HFF-Myc (cell line): ENCODE measurements at places on chromosomes 16 and 17.

DNA sequence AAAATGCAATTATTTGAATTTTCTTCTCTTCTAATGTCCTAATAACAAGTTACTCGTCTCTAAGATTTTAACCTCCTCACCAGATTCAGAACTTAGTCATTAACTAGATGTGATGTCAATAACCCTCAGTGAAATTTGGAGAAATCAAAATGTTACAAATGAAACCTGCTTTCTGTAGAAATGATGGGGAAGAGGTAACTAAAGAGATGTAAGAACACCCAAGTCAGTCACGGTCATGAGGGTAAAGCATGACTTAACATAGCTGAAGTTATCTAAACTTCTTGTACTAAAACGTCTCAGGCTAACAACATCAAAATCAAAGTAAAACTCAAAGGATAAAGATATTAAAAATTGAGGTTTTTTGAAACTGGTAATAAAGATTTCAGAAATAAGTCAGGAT lies 9.7 kb downstream of the RNFT1 start:
- no peak for DNase-seq

DNA sequence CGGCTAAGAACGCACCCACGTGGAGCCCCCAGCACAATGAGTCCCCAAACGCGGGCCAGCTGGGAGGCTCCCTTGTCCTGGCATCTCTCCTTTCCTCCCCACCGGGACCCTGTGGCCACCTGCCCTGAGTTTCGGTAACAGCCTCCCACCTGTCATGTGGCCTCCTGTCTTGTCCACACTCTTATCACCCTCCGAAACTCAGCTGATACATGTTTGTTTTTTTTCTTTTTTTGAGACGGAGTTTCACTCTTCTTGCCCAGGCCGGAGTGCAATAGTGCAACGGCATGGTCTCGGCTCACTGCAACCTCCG lies 105.7 kb upstream of the CREBBP start:
- no peak for DNase-seq

DNA sequence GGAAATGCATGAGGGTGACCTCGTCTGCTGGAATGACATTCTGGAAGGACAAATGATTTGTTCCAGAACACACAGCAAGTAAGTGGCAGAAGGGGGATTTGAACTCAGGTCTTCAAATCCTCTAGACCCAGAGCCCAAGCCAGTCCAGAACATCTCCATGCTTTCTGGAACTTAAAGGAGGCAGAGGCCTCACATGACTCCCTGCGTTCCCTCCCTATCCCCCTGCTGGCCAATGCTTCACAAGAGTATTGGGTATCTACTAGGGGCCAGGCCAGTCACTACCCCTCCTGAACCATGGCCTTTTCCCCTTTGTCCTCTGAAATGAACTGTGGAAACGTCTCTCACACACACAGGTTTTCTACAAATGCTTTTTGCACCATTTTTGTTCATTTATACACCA lies 7.6 kb upstream of the BEAN1 start:
- no peak for DNase-seq

DNA sequence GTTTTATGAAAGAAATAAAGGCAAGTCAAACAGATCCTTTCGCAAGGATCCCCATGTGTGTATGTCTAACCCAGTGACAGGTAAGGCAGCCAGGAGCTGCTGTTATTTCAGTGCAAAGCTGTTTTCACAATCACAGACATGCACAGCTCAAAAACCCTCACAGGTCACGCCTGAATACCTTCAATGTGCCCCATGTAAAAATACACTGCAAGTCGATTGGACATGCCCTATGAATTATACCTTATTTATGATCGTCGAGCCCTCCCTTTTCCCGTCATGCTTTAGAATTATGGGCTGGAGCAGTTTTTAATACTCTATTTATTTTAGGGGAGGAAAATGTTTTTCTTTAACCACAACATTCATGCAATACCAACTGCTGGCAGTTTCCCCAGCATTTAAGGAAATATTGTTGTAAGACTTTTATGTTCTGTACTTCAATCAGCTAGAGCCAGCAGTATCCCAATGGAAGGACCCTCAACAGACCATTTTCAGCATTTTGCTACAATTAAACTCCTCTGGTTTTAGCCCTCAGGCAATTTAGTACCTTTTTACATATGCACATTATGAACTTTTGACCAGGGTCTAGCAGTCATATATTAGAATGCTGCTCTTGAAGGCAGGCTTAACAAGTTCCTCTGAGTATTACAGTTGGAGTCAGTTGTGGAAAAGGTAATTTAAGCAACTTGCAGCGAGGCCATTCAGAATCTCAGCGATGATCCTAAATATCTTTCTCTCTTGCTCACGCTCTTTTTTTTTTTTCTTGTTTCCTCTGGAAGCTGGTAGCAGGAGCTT lies 362.2 kb downstream of the WWOX start:
- no peak for DNase-seq

DNA sequence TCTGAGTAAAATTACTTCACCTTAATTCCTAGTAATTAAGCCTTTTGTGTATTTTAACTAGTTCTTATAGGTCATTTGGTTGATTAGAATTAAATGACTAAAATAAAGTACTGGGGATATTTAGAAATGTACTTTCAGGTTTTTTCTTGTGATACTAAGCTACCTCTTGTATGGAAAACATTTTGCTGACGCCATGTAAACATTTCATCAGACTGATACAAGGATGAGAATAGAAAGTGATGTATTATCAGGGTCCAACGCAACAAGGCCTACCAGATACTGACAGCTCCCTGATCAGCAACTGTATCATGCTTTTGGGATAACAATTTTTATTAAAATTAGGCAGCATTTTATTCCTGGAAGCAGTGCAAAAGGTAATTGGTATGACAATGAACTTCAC lies 1.7 kb downstream of the SMARCE1 start:
- DNase-seq, result no peak

DNA sequence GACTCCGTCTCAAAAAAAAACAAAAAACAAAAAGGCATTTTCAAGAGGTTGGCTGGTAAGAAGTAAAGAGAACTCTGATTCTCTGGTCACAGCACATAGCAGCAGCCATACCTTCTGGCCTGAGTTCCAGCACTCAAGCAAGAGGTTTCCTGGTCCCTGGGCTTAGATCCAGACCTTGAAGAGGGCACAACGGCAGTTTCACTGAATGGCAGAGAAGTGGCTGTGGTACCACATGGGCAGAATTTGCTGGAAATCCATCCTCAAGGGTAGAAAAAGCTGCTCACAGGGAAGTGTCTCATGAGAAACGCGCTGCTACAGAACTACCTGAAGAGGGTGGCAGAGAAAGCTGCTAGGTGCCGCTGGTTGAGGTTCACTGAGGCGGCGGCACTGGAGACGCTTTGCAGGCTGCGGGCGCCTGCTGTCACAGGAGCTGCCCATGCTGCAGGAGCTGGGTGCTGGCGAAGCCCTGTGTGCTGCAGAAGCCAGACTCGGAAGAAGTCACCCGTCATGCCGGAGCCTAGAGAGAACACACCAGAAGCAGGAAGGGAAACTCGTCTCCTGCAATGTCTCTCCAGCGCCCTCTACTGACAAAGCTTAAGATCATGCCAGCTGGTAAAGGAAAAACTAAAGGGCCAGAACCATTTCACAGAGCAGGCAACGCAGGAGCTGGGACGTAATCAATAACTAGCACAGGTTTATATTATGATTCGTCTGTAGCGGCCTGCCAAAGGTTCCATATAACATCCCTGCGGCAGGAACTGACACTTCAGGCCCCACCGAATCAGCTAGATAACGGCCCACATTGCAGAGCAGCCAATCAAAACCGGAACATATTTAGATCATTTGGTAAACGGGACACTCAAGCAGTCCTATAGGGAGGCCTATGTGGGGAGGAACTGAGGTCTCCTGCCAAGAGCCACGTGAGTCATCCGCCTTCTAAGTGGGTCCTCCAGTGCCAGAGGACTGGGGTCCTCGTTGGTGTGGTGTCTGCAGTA lies 5.4 kb upstream of the ZNF213 start:
- DNase-seq, result no peak

- DNase-seq, result no peak
Observed at GRCh38 chr17:12928736-12929135, 89.1 kb downstream of the ELAC2 start.

DNA sequence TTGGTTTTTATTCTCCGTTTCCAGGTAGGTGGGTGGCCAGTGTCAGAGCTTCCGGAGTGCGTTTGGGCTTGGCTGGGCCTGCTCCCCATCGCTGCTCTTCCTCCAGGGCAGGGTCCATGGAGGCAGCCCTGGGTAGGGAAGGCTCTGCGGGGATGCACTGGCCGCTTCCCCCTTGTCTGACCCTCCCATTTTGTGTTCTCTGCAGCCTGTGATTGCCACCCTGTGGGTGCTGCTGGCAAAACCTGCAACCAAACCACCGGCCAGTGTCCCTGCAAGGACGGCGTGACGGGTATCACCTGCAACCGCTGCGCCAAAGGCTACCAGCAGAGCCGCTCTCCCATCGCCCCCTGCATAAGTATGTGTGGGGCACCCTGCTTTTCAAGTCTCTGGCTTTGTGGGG lies 158.3 kb downstream of the NTN1 start:
- no peak for DNase-seq

DNA sequence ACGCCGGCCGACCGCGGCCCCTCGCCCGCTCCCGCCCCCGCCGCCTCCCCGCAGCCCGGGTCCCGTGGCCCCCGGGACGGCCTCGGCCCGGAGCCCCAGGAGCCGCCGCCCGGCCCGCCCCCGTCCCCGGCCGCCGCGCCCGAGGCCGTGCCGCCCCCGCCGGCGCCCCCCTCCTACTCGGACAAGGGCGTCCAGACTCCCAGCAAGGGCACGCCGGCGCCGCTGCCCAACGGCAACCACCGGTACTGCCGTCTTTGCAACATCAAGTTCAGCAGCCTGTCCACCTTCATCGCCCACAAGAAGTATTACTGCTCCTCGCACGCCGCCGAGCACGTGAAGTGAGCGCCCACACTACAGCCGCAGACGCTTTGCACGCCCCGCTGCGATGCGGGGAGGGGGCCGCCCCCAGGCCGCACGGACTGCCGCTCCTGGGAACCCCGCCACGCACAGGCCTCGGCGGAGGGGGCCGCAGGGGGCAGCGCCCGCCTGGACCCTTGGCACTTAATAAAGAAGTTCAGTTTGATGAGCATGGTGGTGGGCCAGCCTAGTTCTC lies 35.5 kb upstream of the ZC3H18 start:
- DNase-seq, result no peak

GRCh38 chr16:2838928-2839327 lies 8.8 kb downstream of the ZG16B start:
- DNase-seq, result peak; percentile 49

GRCh38 chr16:30482366-30482765 lies 9.8 kb downstream of the ITGAL start:
- DNase-seq, result no peak

- no peak for DNase-seq
Observed at GRCh38 chr17:77420804-77421629, 280.2 kb downstream of the SEC14L1 start.

GRCh38 chr17:37779554-37779953 lies 34.7 kb upstream of the HNF1B start:
- no peak for DNase-seq

DNA sequence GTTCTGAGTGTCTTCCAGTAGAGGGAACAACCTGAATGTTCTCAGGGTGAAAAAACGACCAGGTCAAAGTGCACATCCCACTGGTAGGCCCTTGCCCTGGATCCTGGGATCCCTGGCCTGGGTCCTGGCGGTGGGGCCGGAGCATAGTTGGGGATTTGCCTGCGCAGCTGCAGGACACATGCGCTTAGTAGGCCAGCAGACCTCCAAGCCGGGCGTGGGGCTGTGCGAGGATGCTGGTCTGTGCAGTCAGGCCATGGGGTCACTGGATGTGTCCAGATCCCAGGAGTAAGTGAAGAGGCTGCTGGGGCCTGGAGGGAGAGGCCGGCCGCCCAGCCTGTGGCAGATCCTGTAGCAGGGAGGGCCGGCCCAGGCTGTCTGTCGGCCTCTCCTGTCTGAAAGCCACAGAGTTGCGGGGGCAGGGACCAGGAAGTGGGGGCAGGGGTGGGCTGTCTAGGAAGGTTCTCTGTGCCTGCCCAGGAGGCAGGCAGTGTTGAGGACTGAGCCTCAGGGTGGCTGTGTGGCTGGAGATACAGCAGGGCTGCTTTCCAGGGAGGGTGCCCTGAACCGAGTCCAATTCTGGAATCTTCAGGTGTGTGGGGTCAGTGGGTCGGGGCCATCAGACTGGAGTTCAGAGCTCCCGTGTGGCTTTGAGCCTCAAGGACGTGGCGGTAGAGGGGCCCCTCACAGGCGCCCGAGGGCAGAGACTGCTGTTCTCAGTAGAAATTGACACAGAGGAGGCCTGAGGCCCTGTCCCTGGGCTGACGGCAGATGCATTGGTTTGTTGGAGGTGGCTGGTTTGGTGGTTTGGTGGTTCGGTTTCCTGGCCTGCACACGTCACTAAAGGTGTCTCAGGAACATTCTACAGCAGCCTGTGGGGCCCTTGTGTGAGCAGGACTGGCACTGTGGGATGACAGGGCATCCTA lies 17.2 kb upstream of the NUDT16L1 start:
- no peak for DNase-seq

DNA sequence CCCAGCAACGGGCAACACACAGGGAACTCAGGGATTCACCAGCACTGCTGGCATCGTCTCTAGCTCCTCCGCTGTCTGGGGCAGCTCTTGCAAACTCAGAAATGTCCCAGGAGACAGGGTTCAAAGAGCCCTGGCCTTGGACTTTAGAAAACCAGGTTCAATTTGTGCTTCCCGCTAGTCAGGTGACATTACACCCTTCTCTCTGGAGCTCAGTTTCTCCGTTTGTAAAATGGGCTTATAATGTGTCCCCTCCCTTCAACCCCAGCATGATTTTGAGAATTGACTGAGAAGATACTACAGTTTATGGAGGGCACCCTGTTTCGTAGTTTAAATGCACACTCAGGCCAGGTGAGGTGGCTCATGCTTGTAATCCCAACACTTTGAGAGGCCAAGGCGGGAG lies 1.9 kb upstream of the MYCBPAP start:
- no peak for DNase-seq

- DNase-seq, result no peak
Observed at GRCh38 chr16:11725457-11725856, 17.2 kb downstream of the TXNDC11 start.

- no peak for DNase-seq
Observed at GRCh38 chr17:28521311-28522085, 15.3 kb downstream of the FOXN1 start.

- no peak for DNase-seq
Observed at GRCh38 chr17:7309628-7310027, 2.2 kb downstream of the EIF5A start.
